GM19239 (cell line): ENCODE measurements at places on chromosomes 11 and 22.

DNA sequence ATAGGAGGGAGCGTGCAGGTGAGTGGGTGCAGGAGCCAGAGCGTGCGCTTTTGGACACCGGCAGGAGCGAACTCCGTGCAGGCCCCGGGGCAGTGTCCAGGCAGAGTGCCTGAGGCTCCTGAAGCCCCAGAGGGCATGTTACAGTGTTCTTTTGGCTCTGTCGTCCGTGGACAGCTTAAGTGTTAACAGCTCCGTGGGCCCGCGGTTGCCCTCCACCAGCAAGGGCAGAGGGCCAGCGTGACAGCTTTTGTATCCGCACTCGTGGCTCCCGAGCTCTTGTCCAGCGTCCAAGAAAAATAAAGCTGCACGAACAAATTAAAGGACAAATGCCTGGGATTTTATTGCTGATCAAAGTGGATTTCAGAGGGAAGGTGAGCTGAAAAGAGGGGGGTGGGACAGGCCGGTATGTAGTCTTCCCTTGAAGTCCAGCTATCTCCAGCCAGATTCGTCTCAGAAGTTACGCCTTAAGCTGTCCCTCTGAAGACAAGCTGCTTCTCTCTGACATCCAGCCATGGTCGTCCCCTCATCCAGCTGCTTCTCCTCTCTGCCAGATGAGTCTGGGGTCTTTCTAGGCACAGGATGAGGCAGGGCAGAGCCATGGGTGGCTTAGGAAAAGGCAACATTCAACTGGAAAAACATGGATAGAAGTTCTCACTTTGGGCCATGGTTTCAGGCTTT is 968 bp upstream of the TMEM109 start:
- DNase-seq, result no peak

DNA sequence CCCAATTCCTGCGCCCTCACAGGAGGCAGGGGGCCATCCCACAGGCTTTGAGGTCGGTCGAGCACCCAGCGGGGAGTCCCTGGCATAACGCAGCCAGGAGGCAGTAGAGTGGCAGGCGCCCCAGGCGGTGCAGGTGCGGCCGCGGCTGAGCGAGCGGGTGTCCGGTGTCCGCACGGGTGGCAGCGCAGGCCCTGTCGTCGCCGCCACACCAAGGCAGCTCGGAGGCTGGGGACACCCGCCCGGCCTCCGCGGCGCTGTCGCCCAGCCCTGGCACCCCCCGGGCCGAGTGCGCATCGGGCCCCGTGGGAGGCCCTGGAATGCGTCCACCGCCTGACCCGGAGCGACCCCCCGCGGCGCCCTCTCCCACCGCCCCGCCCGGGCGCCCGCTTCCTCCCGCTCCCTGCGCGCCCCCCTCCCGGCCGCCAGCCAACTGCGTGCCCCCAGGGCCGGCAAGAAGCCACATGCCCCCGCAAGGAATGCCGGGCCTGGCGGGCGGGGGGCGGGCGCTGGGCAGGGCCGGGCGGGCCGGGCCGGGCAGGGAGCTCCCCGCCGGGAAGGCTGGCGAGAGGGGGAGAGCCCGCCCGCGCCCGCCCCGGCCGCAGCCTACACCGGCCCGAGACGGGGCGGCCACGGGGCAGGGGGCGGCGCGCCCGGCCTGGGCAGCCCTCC is 33.9 kb downstream of the PRDM11 start:
- no peak for DNase-seq

GRCh38 chr11:15923183-15923582 is 433.2 kb downstream of the SOX6 start:
- DNase-seq, result no peak

DNA sequence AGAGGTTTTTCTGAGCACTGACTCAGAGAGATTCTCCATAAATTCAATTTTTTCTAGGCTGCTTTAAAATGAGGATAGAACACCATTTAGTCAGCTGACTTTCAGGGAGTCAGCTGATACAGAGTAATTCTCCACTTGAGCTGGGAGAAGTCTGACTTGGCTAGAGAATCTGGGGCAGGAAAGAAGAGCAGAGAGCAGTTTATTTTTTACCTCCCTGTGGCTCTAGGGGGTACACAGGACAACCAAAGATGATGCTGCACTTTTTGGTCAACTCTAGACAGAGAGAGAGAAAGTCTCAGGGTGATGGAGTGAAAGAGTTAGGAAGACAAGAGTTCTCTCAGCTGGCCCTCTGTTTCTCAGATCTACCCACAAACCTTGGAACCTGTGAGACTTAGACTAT is 67.3 kb upstream of the EED start:
- DNase-seq, result no peak

DNA sequence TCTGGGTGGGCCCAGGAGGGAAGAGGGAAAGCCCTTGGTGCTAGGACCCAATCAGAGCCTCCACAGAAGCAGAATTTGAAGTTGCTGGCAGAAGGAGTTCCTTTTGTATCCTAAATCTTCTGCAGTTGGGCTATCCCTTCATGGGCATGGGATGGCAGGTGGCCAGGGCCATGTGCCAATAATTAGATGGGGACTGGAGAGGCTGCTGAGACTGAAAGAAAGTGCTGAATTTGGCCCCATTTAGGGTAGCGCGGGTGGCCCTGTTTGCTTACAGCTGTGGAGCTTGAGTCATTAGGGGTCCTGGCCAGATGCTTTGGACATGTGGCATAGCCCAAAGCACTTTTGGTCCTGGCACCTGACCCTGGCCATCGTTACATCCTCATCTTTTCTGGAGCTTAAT is 27.1 kb downstream of the PARVA start:
- DNase-seq, result no peak

GRCh38 chr22:28474330-28474729 is 205.3 kb downstream of the TTC28 start:
- DNase-seq, result no peak

DNA sequence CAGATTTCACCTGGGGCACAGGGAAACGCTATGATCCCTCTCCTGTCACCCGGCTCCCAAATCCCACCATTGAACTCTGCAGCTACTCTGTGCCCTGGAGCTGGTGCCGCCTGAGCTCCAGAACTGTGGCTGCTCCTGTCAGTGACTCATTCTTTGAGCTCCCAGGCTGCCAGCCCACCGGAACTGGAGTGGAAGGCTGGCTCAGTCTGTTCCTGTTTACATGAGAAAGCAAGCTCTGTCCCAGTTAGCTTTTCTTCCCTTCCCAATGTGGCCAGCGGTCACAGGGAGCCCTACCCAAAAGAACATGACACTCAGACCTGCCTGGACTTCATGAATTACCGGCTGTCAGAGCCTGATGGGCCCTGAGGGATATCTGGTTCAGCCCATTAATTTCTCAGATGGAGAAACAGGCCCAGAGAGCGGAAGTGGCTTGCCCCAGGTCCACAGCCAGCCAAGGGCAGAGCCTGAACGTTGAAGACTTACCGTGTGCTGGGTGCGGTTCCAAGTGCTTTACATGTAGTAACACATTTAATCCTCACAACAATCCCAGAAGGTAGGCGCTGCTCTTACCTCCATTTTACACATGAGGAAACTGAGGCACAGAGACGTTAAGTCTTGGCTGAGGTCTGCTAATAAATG is 23.8 kb upstream of the IGSF22 start:
- no peak for DNase-seq

DNA sequence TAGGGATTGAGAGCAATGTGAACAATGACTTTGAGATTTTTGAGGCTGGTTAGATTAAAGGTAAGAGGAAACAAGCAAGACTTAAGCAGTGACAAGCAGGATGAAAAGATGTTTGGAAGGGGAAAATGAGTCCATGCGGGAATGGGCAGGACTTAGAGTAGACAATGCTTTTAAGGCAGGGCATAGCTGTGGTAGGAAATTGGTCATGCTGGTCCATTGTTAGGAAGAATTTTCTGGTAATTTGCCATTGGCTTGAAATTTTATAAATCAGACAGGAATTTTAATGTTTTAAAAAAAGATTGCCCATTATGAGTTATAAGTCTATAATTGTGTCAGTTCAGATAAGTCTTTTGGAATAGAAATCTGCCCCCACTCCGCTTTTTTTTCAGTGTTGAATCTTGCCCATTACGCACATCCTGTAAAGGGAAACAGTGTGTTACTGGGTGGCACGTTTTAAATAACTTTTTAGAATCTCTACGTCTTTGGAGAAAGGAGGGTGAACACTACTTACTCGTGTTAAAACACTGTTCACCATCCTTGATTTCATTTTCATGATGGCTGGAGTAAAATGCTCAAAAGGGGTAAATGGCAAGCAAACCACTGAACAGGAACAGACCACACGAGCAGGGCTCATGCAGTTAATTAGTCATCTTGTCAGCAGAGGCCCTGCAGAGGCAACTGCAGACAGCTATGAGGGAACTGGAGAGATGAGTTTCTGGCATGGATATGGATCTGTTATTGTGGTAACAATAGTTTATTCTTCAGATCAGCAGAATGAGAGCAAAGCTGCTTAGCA is 25.0 kb downstream of the SWAP70 start:
- DNase-seq, result peak; percentile 15

- DNase-seq, result no peak
Observed at GRCh38 chr11:68506908-68507307, 46.4 kb downstream of the PPP6R3 start.

- DNase-seq, result no peak
Observed at GRCh38 chr11:8060146-8060719, 20.8 kb upstream of the TUB start.

- DNase-seq, result no peak
Observed at GRCh38 chr22:27879923-27880322, 39.1 kb downstream of the PITPNB start.

GRCh38 chr11:125950696-125951651 is 5.1 kb downstream of the VSIG10L2 start:
- no peak for DNase-seq

DNA sequence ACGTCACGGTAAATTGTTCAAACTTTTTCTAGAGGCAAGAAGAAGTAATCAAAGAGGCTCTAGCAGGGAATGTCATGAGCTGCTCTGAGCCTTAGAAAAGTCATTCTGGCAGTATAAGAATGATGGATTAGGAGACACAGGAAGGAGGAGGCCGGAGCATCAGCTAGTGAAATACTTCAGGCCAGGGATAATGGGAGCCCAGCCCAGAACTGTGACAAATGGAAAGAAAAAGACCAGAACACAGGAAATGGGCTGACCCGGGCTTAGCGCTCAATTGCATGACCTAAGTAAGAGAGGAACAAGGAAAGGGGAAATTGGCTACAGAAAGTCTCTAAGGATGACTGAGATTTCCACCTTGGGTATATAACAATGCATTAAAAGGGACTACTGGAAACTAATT is 108.6 kb downstream of the LARGE1 start:
- no peak for DNase-seq

DNA sequence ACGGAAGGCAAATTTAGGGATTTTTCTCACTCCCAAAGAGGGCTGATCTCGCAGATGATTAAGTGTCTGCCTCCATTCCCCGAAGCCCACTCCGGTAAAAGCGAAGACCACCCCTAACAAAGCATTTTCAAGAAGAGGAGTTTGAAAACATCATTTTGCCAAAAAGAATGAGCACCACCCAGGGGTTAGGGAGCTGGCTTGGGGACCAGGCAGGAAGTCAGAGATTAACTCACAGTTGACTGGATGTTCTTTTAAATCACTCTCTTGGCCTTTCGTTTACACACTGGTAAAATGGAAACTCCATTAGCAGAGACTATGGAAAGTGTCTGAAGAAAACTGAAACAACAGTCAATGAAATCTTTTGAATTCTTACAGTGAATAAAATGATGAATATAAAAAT is 7.9 kb upstream of the TRIM44 start:
- DNase-seq, result no peak

DNA sequence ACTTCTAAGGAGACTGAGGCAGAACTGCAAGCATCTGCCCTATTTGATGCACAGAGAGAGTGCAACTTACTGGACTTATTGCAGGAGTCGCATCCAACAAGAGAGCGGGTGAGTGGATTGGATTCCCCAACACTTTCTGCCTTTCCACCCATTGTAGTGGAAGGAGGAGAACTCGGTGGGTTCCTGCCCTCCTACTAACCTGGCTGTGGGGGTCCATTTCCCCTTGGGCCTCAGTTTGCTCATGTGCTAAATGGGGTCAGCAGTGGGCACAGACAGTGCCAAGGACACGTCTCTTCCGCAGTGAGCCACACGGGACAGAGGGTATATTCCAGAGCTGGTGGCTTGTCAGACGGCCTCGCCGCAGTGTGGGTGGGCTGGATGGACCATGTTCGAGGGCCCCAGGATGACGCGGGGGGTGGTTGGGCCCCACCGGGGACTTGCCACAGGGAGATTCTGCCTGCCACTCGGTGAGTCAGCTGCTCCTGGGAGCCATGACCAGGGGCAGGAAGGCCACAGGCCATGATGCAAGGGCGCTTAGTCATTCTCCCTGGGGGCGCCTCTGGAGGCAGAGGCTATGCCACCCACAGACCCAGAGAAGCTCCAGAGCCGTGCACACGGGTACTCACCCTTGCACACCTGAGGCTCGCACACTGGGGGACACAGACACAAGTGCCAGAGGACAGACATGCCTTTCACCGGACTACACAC is 8.2 kb downstream of the ALX4 start:
- no peak for DNase-seq

DNA sequence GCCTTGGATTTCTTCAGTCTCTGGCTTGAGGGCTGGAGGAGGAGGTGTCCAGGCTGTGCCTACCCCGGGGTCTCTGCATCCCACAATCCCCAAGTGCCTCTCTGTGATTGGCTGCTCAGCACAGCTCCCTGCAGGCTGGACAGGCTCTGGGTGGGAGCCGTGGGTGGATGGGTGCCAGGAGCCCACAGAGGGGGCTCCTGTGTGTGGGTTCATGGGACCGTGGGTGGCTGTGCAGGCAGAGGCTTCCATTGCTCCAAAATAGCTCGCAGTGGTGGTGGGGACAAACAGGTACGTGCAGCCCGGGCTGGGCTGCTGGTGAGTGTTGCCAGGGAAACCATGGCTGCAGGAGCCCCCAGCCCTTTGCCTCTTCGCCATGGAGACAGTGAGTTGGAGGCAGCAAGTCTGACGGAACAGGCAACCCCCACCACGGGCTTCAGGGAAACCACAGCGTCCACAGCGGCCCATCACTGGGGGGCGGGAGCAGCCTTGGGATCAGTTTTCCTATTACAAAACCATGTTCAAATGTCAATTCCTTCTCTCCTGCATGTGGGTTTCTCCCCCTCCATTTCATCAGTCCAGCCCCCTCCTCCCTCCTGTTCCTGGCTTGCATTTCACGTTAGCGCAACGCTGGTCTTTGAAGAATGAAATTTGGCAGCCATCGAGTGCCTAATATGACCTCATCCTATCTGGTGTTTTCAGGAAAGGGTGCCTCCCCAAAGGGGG is 155.2 kb downstream of the TRIM29 start:
- no peak for DNase-seq
